ENCODE measurements at places on chromosomes 12 and 14.

GRCh38 chr12:26452511-26452910 lies 257.1 kb downstream of the SSPN start:
- no peak for DNase-seq

- no peak for DNase-seq
These were observed 413 bp downstream of the DAD1 start for GRCh38 chr14:22588526-22589095.

DNA sequence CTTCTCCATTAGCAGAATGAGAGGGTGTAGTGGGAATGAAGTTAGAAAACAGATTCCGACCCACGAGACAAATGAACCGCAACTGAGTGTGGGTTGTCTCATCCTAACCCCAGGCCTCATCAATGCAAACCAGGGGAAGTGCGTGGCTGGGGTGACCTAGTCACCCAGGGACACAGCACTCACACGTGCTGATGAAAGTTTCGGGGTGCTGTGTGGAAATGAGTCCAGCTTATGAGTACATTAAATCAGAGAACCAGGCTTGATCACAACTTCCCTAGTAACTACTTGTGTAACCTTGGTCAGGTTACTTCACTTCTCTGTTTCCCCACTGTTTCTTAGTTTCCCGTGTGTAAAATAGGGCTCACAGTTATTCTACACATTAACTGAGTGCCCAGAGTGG lies 95.4 kb upstream of the CDKN3 start:
- DNase-seq = peak; percentile 9

GRCh38 chr14:85599939-85600338 lies 70.0 kb downstream of the FLRT2 start:
- DNase-seq = peak; percentile 32

DNA sequence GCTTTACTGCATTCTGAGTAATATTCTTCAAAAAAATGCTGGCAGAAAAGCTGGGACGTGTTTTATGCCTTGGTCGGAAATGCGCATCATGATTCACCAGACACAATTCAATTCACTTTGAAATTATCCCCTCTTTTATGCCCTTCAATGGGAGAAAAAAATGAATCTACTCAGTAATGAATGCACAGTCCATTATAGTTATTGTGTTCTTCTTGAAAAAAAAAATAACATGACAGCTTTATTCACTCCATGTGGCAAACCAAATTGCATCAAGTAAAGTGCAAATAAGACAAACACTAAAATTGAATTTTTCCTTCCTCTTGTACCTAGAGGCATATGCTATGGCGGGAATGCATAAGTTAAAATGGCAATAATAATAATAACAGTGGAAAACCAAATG lies 159.4 kb upstream of the IFNG-AS1 start:
- no peak for DNase-seq

GRCh38 chr12:89333564-89334252 lies 18.6 kb downstream of the DUSP6 start:
- DNase-seq = peak; percentile 18

DNA sequence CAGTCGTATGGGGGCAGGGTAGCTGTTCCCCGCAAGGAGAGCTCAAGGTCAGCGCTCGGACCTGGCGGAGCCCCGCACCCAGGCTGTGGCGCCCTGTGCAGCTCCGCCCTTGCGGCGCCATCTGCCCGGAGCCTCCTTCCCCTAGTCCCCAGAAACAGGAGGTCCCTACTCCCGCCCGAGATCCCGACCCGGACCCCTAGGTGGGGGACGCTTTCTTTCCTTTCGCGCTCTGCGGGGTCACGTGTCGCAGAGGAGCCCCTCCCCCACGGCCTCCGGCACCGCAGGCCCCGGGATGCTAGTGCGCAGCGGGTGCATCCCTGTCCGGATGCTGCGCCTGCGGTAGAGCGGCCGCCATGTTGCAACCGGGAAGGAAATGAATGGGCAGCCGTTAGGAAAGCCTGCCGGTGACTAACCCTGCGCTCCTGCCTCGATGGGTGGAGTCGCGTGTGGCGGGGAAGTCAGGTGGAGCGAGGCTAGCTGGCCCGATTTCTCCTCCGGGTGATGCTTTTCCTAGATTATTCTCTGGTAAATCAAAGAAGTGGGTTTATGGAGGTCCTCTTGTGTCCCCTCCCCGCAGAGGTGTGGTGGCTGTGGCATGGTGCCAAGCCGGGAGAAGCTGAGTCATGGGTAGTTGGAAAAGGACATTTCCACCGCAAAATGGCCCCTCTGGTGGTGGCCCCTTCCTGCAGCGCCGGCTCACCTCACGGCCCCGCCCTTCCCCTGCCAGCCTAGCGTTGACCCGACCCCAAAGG lies 804 bp downstream of the GAPDH start:
- peak; percentile 77 for DNase-seq

GRCh38 chr12:106192659-106193393 lies 54.1 kb upstream of the NUAK1 start:
- no peak for DNase-seq

DNA sequence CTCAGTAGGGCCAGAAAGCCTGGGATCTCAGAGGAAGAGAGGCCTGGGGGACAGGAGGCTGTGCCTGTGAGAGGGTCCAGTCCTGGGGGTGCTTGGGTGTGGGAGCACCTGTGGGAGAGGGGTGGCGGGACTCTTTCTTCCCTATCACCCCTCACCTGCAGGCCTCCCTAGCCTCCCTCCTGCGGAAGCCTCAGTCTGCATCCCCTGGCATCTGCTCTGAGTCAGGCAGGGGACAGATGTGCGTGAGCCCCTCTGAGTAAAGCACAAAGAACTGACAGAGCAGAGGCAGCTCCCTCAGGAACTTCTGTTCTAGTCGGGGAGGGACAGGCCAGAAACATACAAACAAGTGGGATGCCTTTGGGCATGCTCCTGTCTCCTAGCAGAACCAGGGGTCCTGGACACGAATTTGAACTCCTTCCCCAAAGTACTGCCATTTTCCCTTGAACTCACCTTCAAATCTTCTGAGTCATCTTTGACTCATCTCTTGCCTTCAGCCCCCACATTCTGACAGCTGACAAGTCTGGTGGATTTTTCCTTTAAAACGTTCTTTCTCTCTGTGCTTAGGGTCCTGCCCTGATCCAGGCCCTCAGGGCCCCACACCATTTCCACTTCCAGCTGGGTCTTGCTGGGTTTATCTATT lies 8.5 kb upstream of the HSP90AA1 start:
- no peak for DNase-seq

DNA sequence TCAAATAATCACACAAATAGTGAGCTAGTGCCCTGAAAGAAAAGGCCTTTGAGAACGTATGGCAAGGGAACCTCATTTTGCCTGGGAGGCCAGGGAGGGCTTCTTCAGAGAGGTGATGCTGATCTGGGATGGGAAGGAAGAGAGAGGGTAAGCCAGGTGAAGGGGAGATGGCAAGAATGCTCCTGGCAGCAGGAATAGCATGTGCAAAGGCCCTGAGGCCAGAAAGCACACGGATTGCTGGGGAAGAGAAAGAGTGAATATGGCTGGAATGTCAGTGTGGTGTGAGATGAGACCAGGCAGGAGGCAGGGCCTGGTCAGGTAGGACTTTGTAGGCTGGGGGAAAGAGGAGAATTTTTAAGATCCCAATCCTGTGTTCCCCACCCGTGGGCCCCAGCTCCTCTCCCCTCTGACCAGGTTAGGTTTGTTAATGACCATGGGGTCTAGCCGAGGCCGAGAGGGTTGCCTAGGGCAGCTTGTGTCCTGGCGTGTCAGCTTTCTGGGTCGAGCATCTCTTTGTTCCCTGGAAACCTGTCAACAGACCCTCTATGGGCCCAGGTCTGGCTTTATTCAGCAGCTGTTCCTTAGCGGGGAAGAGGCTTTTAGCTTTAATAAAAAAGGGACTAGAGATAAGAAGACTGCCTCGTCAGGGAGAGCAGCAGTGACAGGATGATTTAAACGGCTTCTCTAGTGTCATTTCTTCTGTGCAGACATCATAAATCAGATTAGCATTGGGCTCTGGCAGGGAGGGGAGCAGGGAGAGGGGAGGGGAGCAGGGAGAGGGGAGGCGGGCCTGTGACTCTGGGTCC lies 123.4 kb downstream of the ADCK1 start:
- DNase-seq = no peak

GRCh38 chr14:76917745-76918255 lies 91.6 kb downstream of the LRRC74A start:
- no peak for DNase-seq

DNA sequence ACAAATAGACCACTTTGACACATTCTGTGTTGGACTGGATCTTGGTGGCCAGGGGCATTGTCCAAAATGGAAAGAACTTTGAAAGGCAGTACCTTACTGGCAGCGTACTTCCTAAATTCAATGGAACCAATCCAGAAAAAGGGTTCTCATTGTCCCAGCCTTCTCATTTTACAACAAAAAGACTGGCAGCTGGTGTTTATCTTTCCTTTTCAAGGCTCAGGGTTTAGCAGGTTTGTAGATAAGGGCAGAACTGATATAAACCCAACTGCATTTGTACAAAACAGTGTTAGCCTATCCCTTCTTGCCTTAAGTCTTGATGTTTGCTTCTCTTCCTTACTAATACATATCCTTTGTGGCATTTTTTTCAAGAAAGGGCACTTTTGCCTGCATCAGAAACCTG lies 7.7 kb downstream of the THAP2 start:
- no peak for DNase-seq

DNA sequence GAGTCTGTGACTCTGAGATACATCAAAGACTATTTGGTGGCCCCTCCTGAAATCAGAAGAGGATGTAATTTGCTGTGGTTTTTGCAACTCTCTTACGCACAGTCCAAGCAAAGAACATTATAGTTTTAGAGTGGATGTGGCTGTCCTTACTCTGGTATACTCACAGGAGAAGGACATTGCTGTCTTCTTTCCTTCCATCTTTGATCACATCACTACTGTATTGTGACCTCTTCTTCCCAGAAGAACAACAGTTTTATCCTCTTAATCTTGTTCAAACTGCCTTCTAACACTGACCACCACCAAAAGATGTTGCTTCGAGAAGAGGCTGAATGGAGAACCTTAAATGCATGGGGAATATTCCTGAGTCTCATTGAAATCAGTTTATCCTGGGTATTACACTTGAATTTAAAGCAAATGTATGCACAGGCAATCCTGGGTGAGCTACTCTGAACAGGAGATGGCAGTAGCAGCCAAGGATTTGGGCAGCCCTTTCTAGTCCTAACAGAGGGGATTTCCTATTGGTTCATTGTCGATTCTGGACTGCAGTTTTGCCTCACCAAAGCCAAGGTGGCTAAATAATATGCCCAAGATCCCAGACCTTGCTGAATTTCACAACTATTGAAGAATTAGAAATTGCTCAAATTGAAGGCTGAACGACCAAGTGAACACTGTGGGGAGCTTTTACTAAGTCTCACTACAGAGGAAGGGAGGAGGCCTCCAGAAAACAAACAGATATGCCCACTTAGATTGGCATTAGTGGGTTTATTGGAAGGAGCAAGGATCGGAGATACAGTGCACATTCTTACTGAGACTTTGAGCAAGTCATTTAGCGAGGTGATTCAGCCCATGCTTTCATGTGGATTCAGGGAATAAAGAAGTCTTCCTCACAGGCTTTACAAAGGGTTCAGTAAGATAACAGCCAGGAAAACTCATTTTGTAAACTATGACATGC lies 282.8 kb downstream of the PAWR start:
- DNase-seq = no peak

DNA sequence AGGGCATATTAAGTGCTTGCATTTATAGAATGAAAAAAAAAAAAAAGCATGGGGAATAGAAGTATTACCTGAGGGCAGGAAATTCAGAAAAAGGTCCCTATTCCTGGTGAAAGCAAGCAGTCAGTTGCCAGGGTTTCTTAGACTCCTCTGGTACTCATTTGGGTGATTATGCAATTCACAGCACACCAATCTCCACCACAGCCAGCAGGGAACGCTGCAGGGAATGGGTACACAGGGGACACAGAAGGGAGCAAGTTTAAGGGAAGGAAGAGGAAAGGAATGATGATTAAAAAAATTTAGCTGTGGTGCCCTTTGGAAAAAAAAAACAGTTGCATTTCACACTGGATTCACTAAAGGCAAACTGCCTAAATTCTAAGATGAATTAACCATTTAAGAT lies 14.2 kb downstream of the BLTP3B start:
- DNase-seq = no peak

DNA sequence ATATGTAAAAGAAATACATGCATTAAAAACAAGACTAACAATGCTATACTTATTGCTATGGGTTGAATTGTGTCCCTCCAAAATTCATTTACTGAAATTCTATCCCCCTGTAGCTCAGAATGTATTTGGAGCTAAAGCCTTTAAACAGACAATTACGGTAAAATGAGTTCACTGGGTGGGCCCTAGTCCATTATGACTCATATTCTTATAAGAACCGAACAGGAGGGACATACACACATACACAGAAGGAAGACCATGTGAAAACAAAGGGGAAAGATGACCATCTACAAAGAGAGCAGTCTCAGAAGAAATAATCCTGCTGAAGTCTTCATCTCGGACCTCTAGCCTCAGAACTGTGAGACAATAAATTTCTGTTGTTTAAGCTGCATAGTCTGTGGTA lies 77.1 kb upstream of the ANKS1B start:
- DNase-seq = no peak

GRCh38 chr12:10285919-10286318 lies 21.8 kb upstream of the KLRD1 start:
- DNase-seq = peak; percentile 11

- DNase-seq = no peak
These were observed 29.5 kb downstream of the PPP4R4 start for GRCh38 chr14:94203473-94204210.

DNA sequence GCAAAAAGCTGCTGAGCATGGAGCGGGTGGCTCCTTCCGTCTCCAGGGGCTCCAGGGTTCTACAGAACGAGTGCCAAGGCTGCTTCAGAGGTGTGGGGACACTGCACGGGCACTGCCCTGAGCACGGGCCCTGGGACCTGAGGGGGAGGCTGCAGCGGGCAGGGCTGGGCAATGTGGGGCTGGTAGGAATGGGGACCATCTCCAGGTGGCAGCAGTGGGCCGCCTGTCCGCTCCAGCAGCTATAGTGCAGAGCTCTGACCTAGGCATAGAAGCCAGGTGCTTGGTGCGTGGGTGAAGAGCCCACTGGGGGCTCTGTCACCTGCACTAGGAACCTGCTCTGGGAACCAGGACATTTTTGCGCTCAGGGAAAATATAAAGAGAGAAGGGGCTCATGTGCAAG lies 22.3 kb downstream of the HDAC7 start:
- peak; percentile 62 for DNase-seq

DNA sequence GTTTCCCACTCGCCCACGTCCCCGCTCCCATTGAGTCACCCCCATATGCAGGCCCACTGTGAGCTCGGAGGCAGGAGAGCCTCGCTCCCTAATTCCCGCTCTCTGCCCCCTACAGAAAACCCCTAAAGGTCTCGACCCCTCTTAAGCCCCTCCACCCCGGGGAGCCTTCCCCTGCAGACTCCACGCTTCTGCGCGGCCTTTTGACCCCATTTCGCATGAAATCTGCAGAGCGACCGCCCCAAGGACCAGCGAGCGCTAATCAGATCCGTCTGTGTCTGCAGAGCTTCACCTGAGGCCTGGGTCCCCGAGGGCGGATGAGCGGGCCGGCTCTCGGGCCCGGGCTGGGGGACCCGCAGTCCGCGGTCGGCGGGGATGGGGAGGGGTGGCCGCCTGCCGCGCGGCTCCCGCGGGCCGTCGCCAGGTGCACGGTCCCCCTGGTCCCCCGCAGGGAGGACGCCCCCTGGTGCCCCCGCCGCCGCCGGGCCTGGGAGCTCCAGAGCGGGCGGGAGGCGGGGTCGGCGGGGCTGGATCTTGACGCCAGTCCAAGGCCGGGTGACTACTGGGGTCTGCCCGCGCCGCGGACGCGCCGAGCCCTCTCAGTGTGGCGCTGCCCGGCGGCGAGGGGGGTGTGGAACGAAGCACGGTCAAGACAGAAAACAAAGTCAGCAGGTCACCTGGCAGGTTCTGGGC lies 10.1 kb downstream of the BMP4 start:
- no peak for DNase-seq

Data from CD4-positive, alpha-beta T cell treated with Interleukin-1 beta for 1 hour (primary cell).